ENCODE measurements at places on chromosomes 16 and 17.

GRCh38 chr17:41060052-41060604, at the start of gene KRTAP2-3:
Gene KRTAP2-3, minus strand, starts transcription at chr17:41060114. Its CDS starts 64 bp downstream, at chr17:41060050.
- no peak for DNase-seq

DNA sequence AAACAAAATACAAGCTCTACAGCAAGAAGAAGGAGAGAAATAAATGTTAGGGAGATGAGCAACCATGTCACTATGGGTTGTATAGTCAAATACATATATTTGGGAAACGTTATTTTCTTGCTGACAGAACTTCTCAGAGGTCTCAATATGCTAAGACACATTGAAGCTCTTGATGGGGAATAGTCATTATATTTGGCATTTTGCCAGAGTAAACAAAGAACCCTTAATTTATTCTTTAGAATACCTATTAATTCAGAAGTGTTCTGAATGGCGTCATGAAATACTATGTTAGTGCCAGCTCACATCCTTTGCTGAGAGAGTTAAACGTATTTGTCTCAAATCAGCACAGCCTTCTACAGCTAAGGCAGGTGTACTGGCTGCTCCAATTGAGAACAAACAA, 458.9 kb downstream of the CDH13 start:
- no peak for DNase-seq

- no peak for DNase-seq
Observed at GRCh38 chr17:4852567-4853207, 19.5 kb downstream of the MINK1 start.

DNA sequence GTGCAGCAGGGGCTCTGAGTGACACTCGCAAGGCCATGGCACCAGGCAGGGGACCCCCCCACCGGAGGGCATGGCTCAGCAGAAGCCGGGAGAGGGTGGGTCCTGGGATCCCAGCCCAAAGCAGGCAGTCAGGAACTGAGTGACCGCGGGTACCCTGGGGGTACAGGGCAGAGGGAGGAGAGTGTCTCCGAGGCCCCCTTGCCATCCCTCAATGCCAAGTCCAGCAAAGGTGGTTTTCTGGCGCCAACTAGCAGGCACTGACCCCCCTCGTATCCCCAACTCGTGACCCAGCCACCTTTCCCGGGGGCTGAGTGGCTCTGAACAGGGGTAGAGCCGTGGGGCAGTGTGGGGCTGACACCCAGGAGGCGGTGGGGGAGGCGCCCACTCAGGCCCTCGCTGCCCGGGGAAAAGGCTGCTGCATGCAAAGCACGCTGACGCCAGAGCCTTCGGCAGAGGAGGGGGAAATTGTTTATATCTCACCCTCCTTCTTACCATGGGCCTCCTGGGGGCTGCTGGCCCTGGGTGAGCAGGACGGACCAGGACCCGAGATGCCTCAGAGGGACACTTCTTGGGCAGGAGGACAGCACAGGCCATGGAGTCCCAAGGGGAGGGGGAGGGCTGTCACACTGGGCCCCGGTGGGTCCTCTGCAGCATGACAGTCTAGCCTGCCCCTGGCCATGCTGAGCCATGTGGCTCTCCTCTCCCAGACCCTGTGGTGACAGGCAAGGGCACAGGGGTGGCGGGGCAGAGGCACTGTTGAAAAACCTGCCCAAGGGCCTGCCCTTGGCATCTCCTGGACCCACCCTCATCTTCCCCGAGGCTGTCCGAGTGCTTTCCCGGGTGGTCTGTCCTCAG, 14.6 kb upstream of the ENPP7 start:
- DNase-seq = no peak

All from stimulated activated CD4-positive, alpha-beta T cell treated with anti-CD3 and anti-CD28 coated beads, Interleukin-15, amount 100 ng/mL, for 48 hours (primary cell).